Suppressor macrophage (primary cell): ENCODE measurements at places on chromosomes 4 and X.

DNA sequence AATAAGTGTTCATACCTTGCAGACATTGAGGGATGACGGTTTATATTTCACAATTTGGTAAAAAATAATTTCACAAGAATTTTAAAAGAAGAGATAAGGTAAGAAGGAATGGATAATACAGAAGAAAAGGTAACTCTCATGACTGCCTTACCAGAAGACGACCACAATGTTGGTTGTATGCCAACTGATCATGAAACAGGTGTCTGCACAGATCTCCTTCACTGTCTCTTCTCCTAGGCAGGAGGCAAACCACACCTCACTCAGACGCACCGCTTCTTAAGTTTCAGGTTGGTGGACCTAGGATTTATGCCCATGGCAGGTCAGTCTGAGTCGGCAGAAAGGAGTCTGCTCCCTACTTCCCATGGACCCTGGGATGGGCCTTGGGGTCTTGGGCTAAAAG lies 177.2 kb downstream of the VSIG4 start:
- DNase-seq, result no peak

DNA sequence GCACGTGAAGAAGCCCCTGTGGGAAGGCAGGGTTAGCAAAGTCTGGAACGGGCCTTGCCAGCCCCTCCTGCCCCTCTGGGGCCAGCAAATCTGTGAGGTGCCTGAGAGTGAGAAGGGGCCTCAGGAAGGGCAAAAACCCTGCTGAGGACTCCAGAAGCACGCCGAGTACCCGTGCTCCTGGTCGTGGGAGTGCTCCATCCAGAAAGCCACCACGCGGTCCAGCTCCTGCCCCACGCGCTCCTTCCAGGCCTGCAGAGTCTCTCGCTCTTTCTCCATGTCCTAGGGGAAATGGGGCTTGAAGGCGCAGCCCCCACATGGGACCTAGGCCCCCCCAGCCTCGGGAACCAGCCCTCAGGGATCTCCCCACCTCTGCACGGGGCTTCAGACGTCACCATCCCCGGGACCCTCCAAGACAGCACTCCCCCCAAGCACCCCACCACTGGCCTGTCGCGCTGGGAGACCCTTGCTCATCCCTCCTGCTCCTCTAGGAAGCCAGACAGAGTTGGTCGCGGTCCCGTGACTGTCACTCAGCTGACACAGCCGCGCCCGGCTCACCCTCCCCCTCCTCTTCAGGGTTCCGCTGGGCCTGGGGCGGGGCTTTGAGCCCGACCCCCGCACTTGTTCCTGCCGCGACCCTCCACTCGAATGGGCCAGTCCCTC lies at the start of gene RENBP:
Gene RENBP, minus strand, starts transcription at position 504 of the 660 bp plus-strand sequence. Its CDS starts 33 bp downstream, at position 471.
- DNase-seq, result peak; percentile 87

DNA sequence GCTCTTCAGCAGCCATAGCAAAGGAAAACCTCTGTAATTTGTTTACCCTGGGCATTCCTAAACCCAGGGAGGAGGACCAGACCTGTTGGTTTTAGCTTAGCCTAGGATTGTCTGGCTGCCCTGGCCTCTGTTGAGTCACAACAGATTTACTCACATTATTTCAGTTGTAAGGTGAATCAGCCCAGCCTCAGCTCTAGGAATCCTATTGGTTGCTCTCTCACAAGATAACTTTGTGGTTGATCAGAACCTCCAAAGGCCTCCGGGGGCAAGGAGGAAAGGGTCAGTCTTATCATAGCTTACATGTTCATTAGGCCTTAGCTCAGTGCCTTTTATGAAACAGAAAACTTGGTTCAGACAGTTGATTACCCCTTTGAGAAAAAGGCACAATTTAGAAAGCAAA lies 41.0 kb downstream of the PDK3 start:
- no peak for DNase-seq

- DNase-seq, result no peak
These were observed 602.5 kb downstream of the RAPGEF2 start for GRCh38 chr4:159705334-159705733.

GRCh38 chr4:168685136-168685809 lies 188.4 kb downstream of the PALLD start:
- no peak for DNase-seq
